DND-41 (cell line): ENCODE measurements at places on chromosomes 13 and 19.

DNA sequence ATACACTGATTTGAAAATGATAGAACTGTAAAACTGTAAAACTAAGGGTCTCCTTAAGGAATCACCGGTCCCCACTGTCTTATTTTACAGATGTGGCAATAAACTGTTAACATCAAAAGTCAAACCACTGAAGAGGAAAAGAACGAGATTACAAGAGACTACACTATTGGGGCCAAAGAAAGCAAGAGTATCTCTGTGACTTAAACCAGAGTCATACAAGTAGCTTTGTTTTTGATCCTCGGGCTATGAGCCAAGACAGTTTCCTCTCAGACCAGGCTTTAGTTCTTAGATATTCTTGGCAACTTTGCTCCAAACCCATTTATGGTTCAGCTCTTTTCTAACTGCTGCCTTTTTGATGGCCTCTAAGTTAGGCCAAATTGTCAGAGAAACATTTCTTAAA is 113.8 kb downstream of the TBC1D4 start:
- DNase-seq = no peak

DNA sequence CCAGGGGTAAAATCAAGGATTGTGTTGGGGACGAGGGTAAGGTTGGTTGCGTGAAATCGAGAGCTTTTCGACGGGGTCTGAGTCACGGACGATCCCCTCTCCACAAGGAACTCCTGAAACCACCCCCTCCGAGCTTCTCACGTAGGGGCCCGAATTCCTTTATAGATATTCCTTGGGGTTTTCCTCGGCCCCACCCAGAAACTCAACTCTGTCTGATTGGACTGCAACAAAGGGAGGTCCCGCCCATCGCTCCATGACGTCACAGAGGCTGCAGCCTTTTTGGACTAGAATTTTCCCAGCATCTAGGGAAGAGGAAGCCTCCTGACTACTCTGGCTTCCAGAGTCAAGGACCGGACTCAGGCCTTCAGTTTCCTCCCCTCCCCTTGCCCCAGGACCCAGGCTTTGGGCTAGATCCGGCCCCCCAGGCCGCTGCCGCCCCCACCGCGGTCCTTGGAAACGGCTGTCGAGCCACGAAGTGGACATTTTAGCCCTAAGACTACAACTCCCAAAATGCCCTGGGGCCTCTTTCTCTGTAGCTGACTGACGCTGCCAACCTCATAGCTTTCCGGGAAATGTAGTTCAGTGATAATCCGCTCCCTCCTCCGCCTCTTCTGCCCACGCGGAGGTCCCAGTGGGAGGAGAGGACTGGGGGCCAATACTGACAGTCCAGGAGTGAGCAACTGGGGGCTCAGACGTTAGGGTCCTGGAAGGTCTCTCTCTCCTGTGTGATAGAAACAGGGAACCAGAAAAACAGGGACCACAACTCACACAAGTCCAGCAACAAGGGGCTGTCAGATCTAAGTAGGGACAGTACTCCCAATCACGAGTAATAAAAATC is at the start of gene IZUMO1:
Gene IZUMO1, minus strand, starts transcription at position 172 of the 838 bp plus-strand sequence. CDS start 1,050 bp downstream, outside the sequence.
- no peak for DNase-seq

GRCh38 chr19:33195645-33196347 is 1.7 kb downstream of the LRP3 start:
- no peak for DNase-seq

GRCh38 chr19:3466635-3467034 is 13.7 kb downstream of the SMIM24 start:
- DNase-seq = no peak
